ENCODE measurements at places on chromosomes 1 and 21.
A peak's percentile ranks its signal among the peaks of the same experiment; 100 is the strongest.

DNA sequence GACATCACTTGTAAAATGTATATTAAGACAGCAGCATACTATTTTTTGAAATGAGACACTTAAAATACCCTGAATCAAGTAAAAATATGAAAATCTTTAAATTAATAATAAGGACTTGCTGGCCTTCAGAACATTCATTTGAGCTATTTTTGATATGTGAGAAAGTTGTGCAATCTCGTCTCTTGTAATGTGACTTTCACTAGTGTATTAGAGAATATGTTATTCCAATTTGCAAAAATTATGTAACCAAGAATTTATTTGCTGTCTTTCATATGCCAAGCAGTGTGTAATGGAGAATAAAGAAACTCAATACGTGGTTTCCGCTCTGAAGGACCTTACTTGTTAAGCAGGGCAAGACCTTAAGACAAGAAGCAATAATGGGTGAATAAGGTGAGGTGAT, 375.0 kb upstream of the RUNX1 start:
- no peak for DNase-seq

GRCh38 chr1:15141935-15142539, 11.5 kb upstream of the TMEM51 start:
- no peak for DNase-seq

DNA sequence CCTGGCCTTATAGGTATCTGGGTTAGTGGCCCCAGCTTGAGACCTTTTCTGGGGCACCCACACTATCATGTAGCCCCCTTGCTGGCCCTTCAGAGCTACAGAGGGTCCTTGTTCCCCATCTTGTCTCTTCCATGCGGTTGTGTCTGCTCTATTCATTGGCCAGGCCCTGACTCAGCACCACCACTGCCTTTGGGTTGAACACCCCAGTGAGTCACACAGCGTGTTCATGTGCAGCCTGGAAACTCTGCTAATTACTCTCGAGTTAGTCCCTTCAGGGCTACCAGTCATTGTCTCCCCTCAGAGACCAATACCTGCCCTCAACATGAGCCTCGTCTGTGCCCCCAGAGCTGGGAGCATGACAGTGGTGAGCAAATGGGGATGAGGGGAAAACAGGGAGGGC, 28.2 kb upstream of the IKBKE start:
- no peak for DNase-seq

DNA sequence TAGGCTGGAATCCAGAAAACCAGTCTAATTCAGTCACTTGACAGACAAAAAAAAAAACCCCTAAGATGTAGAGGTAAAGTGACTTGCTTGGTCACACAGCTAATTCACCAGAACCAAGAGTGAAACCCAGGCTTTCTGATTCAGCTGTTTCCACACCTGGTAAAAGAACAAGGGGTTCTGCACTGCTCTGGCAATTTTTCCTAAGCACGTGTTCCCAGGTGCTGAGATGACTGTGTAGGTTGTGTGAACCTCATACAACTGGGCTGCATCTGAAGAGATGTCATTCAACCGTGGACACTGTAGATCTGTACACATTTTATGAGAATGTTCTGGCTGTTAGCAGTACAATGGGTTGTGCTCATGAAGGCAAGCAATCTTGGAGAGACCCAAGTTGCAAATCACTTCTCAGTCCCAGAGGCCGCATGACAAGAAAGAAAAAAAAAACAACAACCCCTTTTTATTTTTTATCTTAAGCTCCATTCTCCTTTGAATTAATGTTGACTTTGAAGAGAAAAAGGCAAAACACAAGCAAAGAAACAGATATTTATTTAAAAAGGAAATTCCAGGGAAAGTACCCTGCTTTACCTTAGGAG, 95.4 kb downstream of the INTS7 start:
- DNase-seq, result peak; percentile 62

DNA sequence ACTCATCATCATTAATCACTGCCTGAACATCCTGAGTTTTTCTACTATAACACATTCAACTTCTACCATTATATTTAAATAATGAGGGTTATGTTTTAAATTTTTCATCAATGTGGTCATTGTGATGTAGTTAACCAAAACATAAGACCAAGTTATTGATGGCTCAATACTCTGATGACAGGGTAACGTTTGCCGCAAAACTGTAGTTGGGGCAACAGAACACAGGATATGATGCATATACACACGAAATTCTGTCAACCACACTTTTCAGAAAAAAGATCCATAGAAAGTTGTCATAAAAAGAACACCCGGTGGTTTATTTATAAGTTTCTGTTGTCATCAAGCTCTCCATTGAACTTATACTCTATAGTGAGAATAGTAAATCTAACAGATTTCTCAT, 121.7 kb upstream of the COL11A1 start:
- DNase-seq, result no peak

GRCh38 chr1:101960142-101960541, 36.6 kb downstream of the OLFM3 start:
- DNase-seq, result no peak

GRCh38 chr1:228538831-228539230, 51.6 kb downstream of the RNF187 start:
- no peak for DNase-seq

GRCh38 chr1:169487133-169487532, 1.4 kb upstream of the SLC19A2 start:
- DNase-seq, result no peak

DNA sequence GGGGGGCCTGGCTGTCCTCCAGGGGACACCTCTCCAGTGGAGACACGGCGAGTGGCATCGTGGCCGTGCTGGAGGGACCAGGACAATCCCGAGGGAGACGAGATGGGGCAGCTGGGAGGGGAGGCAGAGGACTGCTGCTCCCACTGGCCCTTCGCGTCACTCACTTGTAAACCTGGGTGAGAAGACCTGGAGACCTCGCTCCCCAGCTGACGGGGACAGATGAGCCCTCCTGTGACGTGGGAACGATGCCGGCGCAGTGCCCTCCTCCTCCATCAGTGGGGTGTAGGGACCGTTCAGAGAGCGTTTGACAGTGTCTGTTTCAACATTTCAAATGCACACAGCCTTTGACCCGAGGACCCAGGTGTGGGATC, 4.6 kb downstream of the SPATC1L start:
- DNase-seq, result no peak

- peak; percentile 24 for DNase-seq
Observed at GRCh38 chr21:36419996-36420395, 34.8 kb downstream of the CHAF1B start.

- DNase-seq, result no peak
Observed at GRCh38 chr1:64245495-64245894, 42.1 kb downstream of the UBE2U start.

- DNase-seq, result no peak
Observed at GRCh38 chr1:62530516-62531154, 66.7 kb upstream of the ANGPTL3 start.

- peak; percentile 68 for DNase-seq
Observed at GRCh38 chr1:206905295-206906164, 8.3 kb downstream of the IL24 start.

DNA sequence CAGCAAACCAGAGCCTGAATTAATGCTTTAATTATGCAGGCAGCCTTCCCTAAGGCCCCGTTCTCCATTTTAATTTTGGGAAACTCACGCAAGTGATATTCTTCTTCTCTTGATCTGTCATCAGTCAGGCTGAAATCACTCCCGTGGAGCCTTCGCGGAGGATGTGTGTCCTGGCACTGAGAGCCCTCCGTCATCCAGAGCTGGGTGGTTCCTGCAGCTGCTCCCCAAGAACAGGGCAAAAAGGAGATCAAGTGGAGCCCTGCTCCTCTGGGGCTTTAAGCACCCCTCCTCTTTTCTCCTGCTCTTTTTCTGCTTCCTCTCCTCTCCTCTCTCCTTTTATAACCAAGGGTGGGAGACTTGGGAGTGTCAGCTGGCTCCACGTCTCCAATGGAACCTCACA, 133.2 kb upstream of the CACNA1E start:
- no peak for DNase-seq

GRCh38 chr1:205370780-205371179, 14.1 kb upstream of the KLHDC8A start:
- no peak for DNase-seq

- no peak for DNase-seq
Observed at GRCh38 chr1:223276029-223276428, 87.9 kb downstream of the SUSD4 start.

- peak; percentile 17 for DNase-seq
Observed at GRCh38 chr1:50333595-50333974, 89.7 kb downstream of the DMRTA2 start.

- no peak for DNase-seq
Observed at GRCh38 chr1:151293093-151293492, 11.0 kb downstream of the ZNF687 start.

GRCh38 chr1:172338295-172338735, 82.2 kb upstream of the C1orf105 start:
- peak; percentile 9 for DNase-seq

DNA sequence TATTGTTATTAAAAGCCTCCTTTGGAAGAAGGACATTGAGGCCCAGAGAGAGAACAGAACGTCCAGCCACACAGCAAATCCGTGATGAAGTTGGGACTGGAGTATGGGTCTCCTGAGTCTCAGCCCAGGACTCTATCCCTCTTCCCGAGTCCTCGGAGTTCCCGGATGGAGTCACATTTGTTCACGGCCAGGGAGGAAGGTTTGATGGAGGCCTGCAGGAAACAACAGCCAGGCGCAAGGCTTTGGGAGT, 357 bp upstream of the TXLNA start:
- DNase-seq, result no peak

DNA sequence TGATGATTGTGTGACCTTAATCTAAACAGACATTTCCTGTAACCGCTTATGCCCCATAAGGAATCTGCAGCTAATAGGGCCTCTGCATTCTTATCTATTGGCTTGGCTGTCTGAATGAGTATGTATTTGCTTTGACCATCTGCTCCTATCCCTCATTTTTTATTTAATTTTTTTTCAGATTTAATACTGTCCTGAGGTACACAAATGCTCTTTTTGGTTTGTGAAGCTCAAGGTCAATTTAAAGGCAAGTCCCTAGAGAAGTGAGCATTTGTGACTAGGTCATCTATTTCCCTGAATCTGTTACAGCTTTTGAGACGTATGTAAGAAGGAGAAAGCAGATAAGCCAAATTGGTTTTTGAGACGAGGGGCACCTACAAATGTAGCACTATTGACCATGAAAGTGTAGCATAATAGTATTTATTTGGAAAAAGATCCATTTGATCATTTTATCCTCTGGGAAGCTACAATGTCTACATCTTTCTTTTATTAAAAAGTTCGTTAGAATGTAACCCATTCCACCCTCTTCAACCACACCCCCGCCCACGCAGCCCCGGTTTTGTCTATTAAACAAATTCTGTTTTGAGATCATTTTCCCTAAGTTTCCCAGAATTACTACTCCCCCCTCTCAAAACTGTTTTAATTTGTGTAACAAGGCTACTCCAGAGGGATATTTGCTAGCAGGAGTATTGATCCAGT, 69.2 kb upstream of the HSPA13 start:
- no peak for DNase-seq

DNA sequence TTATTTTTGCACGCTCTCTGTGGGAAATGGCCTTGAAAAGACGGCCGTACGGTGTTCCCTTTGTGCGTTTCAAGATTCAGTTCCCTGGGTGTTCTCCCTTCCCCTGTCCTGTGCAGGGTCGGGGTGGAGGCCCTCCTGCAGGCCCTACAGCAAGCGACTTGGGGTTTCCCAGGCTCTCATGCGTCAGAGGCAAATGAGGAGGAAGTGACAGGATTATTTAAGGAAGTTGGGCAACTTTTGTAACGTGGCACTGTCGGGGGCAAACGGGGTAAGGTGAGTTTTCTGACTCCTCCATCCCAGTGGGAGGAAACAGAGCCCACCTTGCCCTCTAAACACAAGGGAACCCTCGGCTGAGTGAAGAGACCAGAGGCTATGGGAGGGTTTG, 16.1 kb upstream of the AJAP1 start:
- no peak for DNase-seq

DNA sequence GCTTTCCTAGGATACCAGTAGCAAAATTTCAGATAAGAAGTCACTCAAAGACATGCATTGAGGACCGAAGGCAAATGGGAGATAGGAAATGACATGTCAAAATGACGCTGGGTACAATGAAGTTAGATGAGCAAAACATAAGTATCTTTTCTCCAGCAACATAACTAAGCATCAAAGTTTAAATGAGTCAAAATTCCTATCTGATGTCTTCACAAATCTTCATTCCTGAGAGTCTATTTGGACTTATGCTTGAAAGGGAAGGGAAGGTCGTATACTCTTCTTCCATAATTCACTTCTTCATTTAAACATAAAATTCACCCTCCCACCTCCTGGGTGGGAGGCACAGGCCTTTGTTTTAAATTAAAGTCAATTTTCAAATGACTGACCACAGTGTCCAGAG, 4.1 kb upstream of the TMEM81 start:
- DNase-seq, result no peak
